ENCODE measurements at places on chromosomes 1 and 21.

GRCh38 chr21:44505673-44506278 lies 34.2 kb downstream of the KRTAP10-1 start:
- DNase-seq, result no peak

DNA sequence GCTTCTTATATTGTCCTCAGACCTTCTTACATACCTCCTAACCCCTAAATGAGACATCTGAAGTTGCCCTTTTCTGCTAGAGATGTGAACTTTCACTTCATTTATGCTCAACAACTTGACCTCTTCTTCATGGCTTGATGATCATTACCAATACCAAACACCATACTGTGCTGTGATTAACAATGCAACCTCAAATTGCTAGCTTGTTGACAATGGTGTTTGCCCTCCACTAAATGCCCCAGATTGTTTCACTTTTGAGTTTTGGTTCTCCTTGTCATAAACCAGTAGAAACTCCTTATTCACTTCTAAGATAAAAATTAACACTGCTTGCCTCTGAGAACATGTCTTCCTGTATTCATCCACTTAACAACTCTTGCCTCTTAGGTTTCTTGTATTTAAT lies 5.6 kb downstream of the JAK1 start:
- no peak for DNase-seq

DNA sequence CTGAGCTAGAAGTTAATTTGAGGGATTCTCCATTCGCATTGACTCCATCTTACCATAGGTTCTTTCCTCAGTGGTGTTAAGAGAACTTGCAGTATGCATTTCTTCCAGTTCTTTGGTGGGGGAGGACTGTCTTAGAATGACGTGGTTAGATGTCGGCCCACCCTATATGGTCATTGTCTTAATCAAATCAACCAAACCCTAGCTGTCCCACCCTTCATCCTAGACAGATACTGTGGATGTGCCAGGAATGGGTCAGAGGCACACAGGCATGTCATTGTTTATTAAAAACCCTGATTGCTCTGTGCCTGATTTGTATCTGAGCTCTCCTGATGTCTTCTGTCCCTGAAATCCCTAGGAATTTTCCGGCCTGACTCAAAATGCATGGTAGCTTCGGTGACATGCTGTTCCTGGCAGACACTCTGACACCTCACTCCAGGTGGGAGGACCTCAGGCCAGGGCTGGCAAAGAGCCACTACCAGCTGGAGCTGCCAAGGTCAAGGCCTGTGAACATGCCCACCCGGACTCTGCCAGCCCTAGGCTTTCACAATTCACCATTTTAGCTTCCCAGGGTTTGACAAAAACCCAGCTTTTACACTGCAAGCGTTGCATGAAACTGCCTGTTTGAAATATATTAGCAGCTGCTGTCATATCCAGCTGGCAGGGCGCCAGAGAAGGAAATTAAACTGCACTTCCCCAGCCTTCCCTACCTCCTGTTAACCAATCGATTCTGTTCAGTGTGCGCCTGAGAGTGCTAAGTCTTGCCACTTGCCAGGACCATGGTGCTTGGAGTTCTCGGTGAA lies 134.0 kb downstream of the FAM78B start:
- DNase-seq, result no peak

DNA sequence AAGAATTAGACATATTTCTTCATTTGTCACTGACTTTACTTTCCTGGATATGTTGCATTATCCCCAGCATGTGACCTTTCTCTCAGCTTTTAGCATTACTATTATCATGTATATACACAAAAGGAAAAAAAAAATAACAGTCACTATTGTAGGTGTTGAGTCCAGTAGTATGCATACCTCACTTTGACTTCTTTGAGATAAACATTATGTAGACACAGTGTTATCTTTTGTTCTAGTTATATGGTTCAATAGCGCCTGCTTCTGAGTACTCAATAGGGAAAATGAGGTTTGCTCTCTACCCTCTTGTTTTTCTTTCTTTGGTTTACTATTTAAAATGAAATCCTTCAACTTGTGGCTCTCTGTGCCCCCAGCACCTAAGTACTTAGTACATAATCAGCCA lies 409.6 kb upstream of the PKN2 start:
- no peak for DNase-seq

GRCh38 chr1:113194846-113195830 lies 122.1 kb downstream of the LRIG2 start:
- DNase-seq, result no peak

GRCh38 chr21:46219591-46220239 lies 8.9 kb downstream of the LSS start:
- no peak for DNase-seq

GRCh38 chr1:163771637-163772036 lies 449.9 kb downstream of the NUF2 start:
- no peak for DNase-seq

- peak; percentile 99 for DNase-seq
These were observed 568 bp upstream of the SKI start for GRCh38 chr1:2227346-2228156.

DNA sequence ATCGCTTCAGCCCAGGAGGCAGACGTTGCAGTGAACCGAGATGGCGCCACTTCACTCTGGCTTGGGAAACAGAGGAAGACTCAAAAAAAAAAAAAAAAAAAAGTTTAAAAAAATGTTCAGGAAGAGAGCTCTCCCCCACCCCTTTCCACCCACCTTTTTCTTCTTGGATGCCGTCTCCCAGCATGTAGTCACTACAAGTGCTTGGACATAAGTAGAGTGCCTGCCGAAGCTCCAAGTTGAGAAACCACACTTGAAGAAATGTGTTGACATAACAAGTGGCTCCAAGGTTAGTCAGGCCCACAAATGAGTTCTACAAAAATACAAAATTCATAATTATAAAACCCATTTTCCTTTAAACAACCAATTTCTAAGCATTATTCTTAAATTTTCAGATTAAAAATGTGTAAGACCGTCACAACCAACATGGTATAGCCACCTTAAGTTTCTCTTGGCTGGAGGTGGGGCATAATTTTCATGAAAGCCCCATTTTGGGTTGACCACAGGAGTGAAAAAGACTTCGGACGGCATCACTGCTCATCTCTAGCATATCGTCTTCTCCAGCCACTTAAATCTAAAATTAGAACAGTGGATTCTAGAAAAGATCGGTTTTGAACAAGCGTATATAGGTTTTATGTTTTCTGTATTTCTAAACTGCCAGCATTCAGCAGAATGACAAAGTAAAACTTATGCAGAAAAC lies 26.4 kb downstream of the USP48 start:
- no peak for DNase-seq

DNA sequence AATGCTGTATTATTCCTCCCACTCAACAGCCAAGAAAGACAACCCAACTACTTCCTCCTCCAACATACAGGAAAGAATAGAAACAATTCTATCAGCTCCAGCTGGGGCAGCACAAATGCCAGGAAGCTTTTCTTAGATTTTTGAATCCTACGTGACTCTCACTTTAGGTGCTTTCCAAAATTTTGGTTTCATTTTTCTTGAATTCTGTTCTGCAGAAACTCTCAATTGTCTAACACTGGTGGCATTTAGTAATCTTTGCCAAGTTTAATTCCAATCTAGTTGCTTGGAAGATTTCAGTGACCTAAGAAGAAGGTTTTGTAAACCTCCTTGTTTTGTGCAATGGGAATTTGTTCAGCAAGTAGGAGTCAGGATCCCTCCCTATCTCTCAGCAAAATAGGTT lies 37.1 kb upstream of the DOCK7 start:
- peak; percentile 72 for DNase-seq

DNA sequence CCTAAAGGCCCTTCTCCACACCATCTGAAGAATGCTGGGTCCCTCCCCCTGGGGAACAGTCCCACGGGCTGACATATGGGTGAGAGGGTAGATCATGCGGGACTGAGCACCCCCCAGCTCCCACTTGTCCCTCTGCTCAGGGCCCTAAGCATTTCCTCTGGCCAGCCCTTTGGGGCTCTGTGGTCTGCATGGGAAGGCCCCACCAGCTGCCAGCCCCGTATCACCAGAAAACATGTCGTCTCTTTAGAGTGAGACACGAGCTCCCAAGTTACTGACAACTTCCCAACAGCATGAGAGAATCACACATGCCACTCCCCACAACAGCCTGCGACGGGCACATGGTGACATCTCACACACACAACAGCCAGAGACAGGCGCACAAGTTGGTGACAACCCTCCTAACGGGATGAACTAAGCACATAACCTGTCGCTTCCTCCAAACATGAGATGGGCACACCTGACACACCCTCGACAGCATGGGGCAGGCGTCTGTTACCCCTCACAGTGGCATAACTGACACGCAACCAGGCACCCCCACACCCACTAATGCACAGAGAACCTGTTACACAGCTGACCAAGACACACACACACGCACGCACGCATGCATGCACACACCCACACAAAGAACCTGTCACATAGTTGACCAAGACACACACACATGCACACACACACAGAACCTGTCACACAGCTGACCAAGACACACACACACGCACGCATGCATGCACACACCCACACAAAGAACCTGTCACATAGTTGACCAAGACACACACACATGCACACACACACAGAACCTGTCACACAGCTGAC lies 41.2 kb downstream of the AHDC1 start:
- no peak for DNase-seq

DNA sequence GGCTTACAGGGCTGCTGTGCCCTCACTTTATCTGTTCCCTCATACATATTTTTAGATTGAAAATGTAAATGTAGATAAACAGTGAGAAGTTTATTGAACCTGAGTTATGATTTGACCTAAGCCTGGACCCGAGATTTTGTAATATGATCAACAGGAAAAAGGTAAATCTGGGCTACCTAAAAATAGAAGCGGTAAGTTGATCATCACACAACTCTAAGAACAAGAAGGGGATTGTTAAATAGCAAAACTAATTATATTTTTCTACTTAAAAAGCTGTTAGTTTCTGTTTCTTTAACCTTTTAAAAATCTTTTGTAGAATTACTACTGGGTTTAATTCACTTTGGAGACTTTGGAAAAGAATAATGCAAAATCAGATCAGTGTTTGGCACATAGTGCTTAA lies 35.6 kb downstream of the CAMTA1 start:
- DNase-seq, result no peak

- no peak for DNase-seq
These were observed 11.5 kb downstream of the TRAPPC3 start for GRCh38 chr1:36137776-36138175.

GRCh38 chr21:36741506-36741905 lies 42.6 kb downstream of the SIM2 start:
- no peak for DNase-seq

GRCh38 chr1:113940365-113941244 lies 11.5 kb downstream of the HIPK1 start:
- DNase-seq, result no peak

DNA sequence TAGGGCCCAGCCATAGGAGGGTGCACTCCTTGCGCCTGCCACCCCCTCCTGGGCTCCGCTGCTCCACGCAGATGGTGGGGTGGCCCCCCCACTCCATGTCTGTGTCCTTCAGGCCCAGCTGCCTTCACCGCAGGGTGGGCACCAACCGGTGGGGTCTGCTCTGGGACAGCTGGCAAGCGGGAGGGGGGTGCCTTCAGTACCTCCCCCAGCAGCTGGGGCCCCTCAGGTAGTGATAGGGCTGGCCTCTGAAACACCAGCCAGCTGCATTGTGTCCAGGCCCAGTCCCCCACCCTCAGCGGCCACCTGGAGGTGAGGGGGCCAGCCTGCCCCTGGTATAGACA lies 360 bp downstream of the GJC2 start:
- no peak for DNase-seq

DNA sequence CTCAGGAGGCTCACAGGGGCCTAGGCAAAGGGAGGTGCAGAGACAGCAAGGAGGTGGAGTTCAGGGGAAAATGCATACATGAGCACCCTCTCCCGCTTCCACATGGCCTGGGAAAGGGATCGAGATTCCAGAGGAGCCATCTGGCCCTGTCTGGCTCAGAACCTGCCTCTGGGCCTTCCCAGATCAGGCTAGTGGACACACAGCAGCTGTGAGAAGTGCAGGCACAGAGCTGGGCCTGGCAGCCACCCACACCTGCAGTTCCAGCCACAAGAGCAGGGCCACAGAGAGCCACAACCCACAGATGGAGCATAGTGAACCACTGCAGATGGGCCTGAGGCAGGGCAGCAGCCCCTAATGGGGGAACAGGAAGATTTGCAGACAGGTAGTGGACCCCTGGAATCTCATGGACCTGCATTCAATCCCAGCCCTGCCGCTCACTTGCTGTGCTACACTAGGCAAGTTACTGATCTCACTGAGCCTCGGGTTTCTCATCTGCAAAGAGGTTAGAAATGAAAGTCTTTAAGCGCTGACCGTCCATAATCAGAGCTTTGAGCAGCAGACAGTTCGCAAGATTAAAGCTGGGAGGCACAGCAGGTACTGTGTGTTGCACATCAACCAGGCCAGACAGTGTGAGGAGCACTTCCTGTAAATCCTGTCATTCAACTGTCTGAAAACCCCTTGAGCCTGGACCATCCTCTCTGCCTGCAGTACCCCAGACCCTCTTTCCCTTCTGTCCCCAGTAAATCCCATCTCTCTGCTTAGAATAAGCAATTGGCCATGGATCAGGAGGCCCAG lies 58.0 kb downstream of the MATN1 start:
- DNase-seq, result no peak

DNA sequence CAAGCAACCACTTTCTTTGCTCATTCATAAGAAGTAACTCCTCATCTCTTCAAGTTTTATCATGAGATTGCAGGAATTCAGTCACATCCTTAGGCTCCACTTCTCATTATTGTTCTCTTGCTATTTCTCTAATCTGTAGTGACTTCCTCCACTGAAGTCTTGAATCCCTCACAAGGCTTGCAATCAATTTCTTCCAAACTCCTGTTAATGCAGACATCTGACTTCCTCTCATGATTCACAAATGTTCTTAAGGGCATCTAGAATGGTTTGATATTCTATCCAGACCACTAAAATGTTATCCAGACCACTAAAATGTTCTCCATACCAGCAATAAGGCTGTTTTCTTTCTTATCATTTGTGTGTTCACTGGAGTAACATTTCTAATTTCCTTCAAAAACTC lies 528.1 kb downstream of the DPYD start:
- DNase-seq, result no peak

GRCh38 chr1:229075217-229075616 lies 195.7 kb upstream of the RAB4A start:
- DNase-seq, result no peak

DNA sequence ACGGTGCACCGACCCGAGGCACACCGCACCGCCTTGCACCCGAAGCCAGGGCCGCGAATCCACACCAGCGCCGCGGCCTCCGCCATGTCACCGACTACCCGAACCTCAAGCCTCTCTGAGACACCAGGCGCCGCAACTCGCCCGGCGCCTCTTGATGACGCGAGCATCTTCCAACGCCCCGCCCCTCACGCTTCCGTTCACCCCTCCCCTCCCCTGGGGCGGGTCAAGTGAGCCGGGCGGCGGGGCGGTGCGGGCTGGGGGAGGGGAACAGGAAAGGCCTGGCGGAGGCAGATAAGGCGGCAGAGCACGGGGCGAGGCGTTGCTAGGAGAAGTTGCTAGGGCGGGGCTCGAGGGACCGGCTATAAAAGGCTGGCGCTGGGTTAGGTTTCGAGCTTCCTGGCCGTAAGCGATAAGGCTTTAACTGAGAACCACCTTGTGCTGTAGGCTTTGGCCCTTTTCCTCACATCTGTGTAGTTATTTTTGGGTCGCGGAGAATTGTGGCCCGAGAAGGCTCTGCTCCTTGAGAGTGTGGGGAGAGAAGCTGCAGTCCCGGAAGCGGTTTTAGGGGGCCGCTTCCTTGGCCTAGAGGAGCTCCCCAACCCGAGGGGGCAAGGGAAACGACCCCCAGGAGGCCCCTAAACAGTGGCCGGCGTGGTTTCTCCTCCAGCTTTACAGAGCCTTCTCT lies at the start of gene SDE2:
SDE2 (minus strand) TSS at position 117 of the 685 bp plus-strand sequence; CDS start at position 86, 31 bp downstream.
- DNase-seq, result peak; percentile 98

GRCh38 chr1:26274801-26275425 lies 5.0 kb upstream of the SH3BGRL3 start:
- no peak for DNase-seq

- no peak for DNase-seq
These were observed 499.0 kb downstream of the SIPA1L2 start for GRCh38 chr1:232130815-232131480.

Data from foreskin fibroblast (primary cell).